Dermis microvascular lymphatic vessel endothelial cell (primary cell): ENCODE measurements at places on chromosomes 11 and 22. TPM values are rescaled to one million over a fixed set of nuclear protein-coding genes. Genes with fewer than 3 reads are reported as not detected.
A peak's percentile ranks its signal among the peaks of the same experiment; 100 is the strongest.

Gene PDXP
- 6.7 and 9.2 TPM in 2 replicates for total RNA-seq

Gene SPTBN2
- total RNA-seq = 18.1 and 22.6 TPM in 2 replicates

DNA sequence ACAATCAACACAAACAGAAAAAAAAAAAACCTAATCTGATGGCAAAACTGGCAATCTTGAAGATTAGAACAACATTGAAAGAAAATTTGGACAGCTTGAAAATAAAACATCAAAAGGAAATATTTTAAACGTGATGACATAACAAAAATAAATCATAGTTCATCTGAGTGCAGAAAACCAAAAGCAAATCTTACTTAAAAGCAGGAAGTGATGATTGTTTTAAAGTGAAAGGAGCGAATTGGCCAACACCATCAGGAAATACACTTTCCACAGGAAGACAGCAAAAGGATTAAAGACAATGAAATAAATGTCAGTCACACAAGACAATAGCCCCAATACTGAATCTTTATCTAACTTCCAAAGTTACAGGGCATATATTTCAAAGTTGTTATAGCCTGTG, 696.5 kb upstream of the CHORDC1 start:
- peak; percentile 30 for DNase-seq

Gene CDC42EP1
- total RNA-seq = 6.8 and 14.8 TPM in 2 replicates

Gene C22orf42
- not detected in 2 replicates for total RNA-seq

Gene BATF2
- 0.39 and 0.63 TPM in 2 replicates for total RNA-seq

Gene TESMIN
- total RNA-seq = 2.1 and 4.0 TPM in 2 replicates

- DNase-seq = no peak
These were observed 1116.0 kb downstream of the BRD1 start for GRCh38 chr22:48711669-48712068.

DNA sequence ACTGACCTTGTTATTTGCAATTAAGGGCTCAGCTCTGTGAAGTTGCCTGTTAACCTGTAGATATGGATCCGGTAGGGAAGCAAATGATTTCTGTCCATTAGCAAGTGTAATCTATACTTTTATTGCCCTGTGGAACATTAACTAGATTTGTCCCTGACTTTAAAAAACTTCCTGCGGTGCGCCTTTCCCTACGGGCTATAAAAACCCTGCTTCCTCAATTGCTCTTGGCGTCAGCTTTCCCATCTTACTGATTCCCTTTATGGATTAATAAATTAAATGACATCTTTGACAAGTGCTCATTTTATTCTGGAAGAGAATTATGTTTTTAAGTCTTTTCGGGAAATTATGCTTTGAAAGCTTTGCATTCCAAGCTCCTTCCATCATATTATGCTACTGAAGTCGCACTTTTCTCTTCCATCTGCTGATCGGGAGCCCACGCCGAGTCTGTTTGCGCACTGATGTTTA, 18.3 kb upstream of the CLMP start:
- no peak for DNase-seq

Gene CYP2D6
- total RNA-seq = 0.13 TPM in 2 replicates

Gene TREH
- total RNA-seq = not detected in 2 replicates

Gene HEPACAM
- under 0.01 TPM in 2 replicates for total RNA-seq

Gene AIFM3
- under 0.01 and 0.13 TPM in 2 replicates for total RNA-seq

DNA sequence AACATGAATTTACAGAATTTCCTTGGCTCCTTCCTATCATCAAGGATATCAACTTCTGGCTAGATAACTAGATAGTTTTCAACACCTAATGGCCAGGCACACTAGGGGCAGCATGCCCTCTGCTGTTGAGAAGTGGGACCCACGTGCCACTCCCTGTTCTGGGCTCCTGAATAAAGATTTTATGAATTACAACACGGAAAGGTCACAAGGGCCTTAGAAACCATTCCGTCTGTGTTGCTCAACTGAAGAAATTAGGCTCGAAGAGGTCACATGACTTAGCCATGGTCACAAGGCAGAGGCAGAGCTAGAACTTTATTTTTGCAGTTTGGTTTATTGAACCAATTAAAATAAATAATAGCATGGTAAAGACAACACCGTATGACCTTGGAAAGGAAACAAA, 36.0 kb downstream of the PRCP start:
- DNase-seq = no peak

DNA sequence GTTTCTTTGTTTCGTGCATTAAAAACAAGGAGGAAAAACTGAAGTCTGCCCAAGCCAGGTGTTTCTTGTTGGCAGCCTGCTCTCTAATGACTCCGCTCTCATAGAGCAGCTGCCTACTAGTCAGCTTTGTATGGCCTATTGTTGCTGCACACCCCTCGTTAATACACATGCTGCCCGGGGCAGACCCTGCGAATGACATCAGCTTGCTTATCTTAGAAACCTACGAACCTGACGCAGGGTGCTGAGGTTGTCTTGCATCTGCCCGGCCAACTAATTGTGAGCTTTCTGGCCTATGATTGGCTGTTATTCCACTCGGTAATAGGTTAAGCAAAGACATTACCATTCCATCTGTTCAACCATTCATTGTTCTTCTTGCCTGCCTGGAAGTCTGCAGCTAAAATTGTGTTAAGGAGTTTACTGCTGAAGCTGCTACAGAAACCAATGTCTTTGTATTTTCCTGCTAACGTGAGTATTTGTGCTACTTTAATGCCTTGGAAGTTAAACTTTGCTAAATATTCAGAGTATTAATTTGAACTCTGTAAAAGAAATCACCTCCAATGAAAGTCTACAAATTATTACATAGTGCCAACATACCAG, 37.5 kb downstream of the ZC3H12C start:
- DNase-seq = no peak

DNA sequence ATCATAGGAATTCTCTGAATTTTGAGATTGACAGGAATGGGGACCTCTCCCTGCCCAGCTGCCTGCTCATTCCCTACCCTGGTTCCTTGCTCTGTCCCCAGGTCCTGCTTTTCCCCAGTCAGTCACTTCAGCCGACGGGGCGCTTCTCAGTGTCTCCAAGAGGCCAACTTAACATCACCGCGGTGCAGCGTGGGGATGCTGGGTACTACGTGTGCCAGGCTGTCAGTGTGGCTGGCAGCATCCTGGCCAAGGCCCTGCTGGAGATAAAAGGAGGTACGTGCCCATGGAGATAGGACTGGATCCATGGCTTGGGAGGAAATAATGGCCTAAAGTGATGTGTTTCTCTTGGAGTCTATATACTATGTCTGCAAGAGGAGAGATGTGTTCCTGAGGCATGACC, 7.0 kb downstream of the ROBO3 start:
- DNase-seq = no peak

- DNase-seq = no peak
These were observed 16.9 kb upstream of the KIRREL3 start for GRCh38 chr11:127017482-127017881.

Gene DTX4
- total RNA-seq = 10.4 and 49.6 TPM in 2 replicates

GRCh38 chr11:16997624-16998023, 16.6 kb downstream of the PLEKHA7 start:
- no peak for DNase-seq

DNA sequence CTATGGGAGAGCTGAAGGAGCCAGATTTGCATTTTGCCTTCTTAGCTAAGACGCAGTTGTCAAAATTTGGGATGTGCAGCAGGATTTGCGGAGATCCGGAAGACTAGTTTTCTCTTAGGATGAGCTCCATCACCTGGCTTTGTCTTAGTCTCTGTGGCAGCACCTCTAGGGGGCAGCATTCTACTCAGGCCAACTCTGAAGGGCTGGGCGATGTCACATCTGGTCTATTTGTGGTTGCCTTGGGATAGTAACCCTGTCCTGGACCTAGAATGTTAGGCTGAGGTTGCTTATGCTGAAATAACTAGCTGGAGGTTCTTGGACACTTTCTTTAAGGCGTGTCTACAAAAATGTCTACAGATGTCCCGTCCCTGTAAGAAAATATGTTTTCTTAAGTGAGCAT, 116.2 kb downstream of the FAT3 start:
- no peak for DNase-seq

Gene FBLN1
- total RNA-seq = 0.26 and 1.0 TPM in 2 replicates

Gene TSSK2
- total RNA-seq = not detected in 2 replicates

DNA sequence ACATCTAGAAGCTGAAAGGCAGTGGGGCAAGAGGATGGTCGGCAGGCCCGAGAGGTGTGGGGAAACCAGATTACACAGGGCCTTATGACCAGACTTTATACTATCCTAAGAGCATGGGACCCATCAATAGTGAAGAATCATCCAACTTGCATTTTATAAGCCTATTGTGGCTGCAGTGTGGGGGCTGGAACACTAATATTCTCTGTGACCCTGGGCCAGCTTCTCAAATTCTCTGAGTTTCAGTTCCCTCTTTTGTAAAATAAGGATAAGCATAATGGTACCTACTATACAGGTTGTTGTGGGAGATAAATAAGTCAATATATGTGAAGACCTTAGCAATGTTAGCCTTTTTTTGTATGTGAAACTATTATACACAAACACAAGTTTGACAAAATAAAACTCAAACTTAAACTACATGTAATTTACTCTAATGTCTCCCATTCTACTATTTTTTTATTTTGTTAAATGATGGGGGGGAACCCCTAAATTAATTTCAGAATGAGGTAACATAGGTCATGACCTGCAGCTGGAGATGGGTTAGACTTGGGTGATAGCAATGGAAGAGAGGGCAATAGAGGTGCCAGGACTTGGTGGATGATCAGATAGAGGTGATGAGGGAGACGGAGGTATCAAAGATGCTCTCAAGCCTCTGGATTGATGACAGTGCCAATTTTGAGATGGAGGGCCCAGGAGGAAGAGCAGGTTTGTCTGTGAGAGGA, 30.1 kb downstream of the SMCO4 start:
- no peak for DNase-seq

DNA sequence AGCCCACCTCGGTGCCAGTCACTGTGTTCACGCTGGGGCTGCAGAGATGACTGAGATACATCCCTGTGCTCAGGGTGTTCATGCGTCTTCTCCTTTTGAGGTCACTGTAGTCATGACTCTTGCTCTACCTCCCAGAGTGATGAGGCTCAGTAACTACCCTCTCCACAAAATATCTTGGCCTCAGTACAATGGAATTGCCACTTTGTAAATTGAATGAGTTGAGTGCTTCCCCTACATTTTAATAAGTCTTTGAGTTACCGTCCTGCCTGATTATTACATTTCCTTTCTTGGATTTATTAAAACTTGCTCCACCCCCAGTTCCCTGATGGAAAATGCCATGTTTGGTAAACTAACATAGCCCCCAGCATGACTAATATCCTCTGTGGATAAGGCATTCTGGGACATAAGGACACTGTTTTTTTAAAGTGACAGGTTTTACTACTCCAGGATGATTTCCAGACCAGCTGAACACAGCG, 15.9 kb downstream of the PRSS23 start:
- peak; percentile 51 for DNase-seq

DNA sequence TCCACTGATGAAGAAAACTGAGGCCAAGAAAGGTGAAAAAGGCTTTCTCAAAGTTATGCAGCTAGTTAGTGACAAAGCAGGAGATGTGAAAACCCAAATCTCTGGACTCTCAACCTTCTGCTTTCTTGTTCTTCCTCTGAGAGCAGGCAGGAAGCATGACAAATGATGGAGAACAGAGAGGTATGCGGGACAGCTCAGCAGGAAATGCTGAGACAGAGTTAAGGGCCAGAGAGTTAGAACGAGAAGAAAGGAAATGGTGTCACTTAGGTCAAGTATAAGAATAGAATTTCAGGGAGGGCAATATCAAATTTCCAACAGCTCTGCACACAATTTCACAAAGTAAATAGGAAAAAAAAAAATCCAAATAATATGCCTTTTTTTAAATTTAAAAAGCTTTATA, 67.6 kb upstream of the ARHGAP42 start:
- DNase-seq = peak; percentile 76

DNA sequence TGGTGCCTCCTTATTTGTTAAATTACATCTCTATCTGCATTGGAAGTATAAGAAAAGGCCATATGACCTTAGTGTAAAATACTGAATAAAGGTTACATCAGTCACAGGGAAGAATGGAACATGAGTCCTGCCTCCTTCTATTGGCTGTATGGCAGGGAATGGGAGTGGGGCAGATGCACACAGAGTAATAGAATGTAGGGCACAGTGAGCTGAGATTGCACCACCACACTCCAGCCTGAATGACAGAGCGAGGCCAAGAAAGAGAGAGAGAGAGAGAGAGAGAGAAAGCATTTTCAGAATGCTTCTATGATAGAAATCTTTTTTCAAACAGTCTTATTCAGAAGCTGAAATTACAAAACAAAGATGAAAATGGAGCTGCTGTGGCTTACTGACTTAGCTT, 58.8 kb downstream of the SLN start:
- no peak for DNase-seq

- no peak for DNase-seq
These were observed 21.1 kb downstream of the MACROD1 start for GRCh38 chr11:64144587-64145472.

DNA sequence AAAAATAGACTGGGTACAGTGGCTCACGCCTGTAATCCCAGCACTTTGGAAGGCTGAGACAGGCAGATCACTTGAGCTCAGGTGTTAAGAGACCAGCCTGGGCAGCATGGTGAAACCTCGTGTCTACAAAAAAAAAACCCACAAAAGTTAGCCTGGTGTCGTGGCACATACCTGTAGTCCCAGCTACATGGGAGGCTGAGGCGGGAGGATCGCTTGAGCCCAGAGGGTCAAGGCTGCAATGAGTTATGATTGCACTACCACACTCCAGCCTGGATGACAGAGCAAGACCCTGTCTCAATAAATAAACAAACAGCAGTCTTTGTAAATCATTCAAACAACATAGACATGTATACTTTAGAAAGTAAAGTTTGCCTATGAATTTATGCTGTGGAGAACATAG, 2.5 kb downstream of the MOV10L1 start:
- DNase-seq = no peak
